ENCODE measurements at places on chromosomes 2 and 18. TPM values are rescaled to one million over a fixed set of nuclear protein-coding genes. Genes with fewer than 3 reads are reported as not detected.

- no peak for DNase-seq
These were observed 1.5 kb upstream of the GEMIN6 start for GRCh38 chr2:38776531-38776930.

- peak; percentile 97 for DNase-seq
These were observed at the start of gene MIB1 for GRCh38 chr18:21740538-21741311. Gene MIB1 (plus strand): TSS chr18:21740792. CDS start chr18:21741584, 792 bp downstream.

DNA sequence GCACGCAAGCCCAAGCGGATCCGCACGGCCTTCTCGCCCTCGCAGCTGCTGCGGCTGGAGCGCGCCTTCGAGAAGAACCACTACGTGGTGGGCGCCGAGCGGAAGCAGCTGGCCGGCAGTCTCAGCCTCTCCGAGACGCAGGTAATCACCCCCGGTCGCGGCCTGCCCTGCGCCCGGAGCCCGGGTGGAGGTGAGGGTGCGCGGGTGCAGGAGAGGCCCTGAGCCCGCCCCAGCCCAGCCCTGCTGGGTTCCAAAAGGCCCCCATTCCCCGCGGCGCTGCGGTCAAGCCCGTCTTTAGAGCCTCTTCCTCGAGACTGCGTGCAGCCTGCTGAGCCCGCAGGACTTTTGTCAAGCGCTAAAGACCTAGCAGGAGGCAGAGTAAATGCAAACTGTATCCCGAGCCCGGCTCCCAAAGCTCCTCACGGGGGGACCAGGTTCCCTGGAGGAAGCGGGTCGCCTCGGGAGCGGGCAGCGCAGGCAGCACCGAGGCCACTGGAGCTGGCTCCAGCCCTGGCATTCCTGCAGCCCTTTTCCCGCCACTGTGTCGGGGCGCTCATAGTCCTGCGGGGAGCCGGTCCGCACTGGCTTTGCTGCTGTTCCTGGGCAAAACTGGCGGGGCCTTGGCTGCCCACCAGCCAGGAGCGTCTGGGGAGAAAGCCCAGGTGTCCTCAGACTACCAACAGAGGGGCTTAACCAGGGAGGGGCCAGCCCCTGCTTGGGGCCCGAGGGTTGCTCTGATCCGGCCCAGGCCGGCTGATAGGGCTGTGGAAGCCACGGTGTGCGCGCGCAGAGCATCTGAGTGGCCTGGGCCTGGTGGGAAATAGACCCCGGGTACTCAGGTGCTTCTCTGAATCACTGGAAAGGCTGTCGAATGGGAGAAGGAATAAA, 7.3 kb downstream of the EMX1 start:
- no peak for DNase-seq

DNA sequence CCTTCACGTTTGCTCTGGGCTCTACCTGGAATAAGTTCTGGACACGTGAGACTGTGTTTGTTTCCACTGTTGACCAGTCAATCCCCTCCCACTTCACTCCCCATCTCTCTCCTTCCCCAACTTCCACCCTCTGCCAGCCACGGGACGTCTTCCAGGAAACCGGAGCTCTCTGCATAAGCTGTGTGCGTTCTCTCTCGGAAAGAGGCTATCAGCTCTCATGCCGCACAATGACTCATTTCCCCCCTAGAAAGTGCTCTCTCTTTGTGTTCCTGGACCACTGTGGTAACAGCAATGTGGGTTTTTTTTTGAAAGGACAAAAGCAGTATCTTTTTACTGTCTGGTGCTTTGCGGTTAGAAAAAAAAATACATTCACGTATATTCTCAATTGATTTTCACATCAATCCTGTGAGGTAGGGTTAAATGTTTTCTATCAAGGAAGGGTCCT, 10.2 kb downstream of the PROKR1 start:
- DNase-seq, result peak; percentile 52

Gene SOWAHC
- 25.6 TPM for total RNA-seq

- no peak for DNase-seq
These were observed 81.4 kb downstream of the BIN1 start for GRCh38 chr2:127025359-127026166.

Gene GKN1
- not detected for total RNA-seq

GRCh38 chr2:146523196-146523595, 1321.6 kb upstream of the ACVR2A start:
- DNase-seq, result peak; percentile 3

Gene LYPD6
- 3.2 TPM for total RNA-seq

Gene ASB18
- not detected for total RNA-seq

Gene MMADHC
- total RNA-seq, result 151 TPM
